C1 segment of cervical spinal cord (tissue), 14 donors: ENCODE measurements at places on chromosomes 12 and 14.

DNA sequence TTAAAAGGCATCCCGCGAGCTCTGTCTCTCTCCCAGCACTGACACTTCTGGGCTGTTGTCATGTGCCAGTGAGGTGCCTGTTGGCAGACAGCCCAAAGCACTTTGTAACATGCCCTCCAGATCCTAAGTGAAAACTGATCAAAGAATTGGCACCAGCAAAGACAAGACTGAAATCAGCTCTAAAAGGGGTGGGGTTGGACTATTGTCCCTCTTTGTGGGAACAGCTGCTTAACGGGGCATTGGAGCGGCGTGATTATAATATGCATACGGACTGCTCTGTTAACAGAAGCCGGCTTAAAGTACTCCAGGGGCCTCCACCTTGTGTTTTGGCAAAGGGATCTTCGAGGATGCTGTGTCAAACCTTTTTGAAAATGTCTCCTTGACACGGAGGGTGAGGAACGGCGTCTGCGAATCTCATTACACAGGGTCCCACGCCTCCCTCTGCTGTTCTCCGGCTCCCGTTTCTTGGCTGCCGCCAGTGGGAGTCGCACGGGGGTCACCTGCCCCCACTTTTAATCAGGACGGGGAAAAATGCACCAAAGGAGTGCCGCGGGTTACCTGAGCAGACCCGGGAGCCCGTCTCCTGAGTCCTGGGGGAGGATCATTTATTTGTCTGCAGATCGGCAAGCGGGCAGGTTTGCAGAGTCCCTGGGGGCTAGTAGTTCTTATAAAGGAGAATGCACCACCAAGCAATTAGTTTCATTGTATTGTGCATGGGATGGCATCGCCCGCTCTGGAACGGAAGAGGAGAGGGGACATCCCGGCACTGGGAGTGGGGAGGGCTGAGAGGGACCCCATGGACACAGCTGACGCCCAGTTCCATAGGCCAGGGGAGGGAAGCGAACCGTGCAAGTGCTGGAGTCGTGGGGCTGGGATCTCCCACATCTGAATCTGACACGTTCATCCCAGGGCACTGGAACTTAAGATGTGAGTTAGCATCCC lies 44.3 kb downstream of the SPRING1 start:
- no peak for DNase-seq

GRCh38 chr12:116808113-116809105 lies 70.3 kb downstream of the RNFT2 start:
- no peak for DNase-seq

DNA sequence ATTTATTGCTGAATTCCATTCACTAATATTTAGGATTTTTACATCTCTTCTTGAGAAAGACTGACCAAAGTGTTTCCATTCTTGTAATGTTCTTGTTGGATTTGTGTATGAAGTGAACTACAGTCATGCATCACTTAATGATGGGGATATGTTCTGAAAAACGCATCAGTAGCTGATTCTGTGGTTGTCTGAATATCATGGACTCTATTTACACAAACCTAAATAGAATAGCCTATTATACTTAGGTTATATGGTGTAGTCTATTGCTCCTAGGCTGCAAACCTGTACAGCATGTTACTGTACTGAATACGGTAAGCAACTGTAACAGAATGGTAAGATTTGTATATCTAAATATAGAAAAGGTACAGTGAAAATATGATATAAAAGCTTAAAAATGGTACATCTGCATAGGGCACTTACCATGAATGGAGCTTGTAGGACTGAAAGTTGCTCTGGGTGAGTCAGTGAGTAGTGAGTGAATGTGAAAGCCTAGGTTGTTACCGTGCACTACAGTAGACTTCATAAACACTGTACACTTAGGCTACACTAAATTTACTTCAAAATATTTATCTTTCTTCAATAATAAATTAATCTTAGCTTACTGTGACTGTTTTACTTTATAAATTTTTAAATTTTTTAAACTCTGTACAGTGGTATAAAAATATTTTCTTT lies 27.6 kb upstream of the P2RX4 start:
- no peak for DNase-seq

GRCh38 chr12:78226763-78227162 lies 396.1 kb downstream of the NAV3 start:
- DNase-seq: no peak

- no peak for DNase-seq
Measured at GRCh38 chr14:84068288-84068687, 1461.7 kb upstream of the FLRT2 start.

GRCh38 chr14:46139649-46140048 lies 511.9 kb downstream of the RPL10L start:
- no peak for DNase-seq

GRCh38 chr14:103428723-103429556 lies 43.7 kb downstream of the MARK3 start:
- no peak for DNase-seq

- DNase-seq: no peak
Measured at GRCh38 chr12:129127211-129127610, 273.9 kb downstream of the GLT1D1 start.

DNA sequence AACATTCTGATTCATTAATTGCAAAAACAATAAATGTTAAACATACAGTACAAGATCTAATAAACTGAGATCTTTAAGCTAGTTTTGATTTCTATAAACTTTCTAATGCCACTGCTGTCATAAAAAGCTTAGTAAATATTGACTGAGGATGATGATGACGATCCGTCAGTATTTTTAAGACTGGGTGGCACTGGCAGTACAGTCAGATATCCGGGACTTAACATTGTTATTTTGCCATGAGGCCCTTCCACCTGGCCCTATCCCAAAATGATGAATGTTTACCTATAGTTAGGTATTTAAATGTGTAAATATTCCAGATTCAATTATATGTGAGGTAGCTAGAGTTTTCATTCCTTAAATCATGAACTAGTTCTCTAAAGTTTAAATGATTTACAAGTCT lies 158.5 kb downstream of the FOXA1 start:
- no peak for DNase-seq

DNA sequence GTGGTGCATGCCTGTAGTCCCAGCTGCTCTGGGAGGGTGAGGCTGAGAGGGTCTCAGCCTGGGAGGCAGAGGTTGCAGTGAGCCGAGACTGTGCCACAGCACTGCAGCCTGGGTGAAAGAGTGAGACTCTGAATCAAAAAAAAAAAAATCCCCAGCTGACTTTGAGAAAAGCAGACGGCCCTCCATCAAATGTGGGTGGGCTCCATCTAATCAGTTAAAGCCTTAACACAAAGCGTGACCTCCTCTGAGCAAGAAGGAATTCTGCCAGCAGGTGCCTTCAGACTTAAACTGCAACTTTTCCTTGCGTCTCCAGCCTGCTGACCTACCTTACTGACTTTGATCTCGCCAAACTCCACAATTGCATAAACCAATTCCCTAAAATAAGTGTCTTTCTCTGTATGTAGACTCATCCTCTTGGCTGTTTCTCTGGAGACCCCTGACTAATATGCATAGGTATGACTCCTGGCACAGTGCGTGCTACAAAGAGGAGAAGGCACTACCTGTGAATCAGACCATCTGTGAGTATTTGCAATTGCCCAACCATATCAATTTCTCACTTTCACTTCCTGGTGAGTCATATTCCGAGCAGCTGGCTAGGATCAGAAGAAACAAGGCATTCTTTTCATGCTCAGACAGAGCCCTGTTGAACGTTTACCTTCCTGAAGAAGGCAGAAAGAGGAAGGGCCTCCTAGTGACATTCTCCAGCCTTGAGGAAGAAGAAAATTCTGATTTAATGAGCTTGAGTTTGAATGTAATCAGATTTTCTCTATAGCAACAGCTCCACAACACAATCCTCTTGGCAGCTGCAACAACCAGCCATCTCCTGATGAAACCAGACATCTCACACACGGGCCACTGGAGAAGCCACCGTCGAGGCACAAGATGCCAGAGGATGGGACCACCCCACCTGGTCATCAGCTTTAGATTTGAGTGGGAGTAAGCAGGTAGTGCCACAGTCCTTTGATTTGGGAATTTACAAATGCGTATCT lies 54.3 kb downstream of the CLMN start:
- no peak for DNase-seq

- no peak for DNase-seq
Measured at GRCh38 chr12:111440631-111441030, 34.9 kb downstream of the SH2B3 start.

DNA sequence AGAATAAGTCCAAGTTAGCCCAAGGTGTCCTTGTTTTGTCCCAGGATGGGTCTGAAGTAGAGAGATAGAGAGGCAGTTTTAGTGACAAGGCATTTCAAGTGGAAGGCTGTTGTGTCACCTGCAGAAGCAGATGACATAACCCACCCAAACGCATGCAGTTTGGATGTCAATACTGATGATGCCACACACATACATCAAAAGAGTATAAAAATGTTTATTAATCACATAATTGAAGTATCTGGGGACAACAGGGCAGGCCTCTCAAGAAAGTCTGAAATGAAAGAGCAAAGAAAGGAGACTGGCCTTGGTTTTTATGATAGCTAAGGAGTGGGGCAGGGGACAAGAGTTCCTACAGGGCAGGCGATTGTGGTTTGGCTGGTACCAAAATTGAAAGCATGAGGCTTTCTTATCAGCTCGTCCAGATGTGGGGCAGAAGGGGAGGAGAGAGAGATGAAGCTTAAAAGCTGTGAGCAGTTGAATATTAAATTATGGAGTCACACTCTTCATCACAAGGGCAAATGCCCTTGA lies 78.4 kb upstream of the TSPAN8 start:
- no peak for DNase-seq

DNA sequence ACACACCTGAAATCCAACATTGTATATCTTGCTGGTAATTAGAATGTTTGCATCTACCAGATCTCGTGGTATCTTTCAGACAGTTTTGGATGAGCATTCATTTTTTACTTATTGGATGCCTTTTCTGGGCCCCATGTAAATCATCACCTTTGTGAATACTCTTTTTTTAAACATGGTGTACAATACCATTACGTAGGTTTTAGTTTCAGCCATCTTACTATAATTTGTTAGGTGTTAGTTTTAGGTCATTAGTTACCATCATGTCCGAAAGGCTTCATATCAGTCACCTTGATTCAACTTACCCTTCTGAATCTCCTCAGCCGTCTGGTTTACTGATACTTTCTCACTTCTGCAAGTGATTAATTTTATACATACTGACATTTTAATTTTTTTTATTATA lies 5.3 kb downstream of the EIF2S1 start:
- DNase-seq: no peak

DNA sequence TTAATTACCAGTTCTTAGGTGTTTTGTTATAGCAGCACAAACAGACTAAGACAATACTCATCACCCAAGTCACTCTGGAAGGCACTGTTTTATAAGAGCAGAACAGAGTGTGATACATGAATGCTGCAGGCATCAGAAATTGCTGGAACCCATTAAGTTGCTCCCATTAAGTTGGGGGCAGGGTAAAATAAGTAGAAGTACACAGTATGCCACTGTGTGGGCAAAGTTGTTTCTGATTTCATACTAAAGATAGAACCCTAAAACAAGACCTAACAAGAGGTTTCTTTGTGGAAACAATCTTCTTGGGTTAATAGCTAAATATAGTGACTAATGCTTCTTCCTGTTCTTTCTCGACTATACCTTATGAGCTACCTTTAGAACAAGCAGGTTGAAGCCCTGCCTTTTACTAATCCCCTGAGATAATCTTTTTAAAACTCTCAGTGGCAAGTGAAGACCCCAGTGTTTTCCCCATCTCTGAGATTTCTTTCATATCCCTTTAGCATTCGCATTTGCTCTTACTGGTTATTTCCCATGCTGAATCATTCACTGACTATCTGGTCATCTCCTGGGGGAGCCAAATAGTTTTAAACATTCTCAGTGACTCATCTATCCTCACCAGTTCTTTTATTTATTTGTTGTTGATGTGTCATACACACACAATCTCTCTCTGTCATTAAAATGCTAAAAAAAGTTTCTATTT lies 52.3 kb downstream of the SOCS2 start:
- no peak for DNase-seq

DNA sequence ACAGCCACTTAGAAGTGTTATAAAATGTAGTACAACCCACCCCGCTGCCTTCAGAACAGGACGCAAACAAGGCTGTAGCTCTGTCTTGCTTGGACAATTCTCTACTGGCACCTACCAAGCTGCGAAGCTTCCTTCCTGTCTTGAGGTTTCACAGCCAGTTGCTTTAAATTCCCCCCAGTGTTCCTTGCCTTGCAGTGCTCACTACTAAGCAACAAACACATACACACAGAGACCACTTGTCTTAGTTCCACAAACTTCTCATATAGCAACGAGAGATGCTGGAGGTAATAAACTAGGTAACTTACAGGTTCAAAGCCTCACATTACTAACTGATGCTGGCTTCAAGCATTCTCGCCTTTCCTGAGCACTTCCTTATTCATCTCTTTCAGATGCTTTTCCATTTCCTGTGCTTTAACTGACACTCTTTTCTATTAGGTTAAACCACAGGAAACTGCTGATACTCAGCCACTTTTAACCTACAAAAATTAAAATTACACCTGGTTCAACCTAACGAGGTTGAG lies 91.5 kb upstream of the PTGDR start:
- DNase-seq: no peak

- peak; percentile 3 for DNase-seq
Measured at GRCh38 chr14:66508846-66509621, 1.1 kb downstream of the GPHN start.

DNA sequence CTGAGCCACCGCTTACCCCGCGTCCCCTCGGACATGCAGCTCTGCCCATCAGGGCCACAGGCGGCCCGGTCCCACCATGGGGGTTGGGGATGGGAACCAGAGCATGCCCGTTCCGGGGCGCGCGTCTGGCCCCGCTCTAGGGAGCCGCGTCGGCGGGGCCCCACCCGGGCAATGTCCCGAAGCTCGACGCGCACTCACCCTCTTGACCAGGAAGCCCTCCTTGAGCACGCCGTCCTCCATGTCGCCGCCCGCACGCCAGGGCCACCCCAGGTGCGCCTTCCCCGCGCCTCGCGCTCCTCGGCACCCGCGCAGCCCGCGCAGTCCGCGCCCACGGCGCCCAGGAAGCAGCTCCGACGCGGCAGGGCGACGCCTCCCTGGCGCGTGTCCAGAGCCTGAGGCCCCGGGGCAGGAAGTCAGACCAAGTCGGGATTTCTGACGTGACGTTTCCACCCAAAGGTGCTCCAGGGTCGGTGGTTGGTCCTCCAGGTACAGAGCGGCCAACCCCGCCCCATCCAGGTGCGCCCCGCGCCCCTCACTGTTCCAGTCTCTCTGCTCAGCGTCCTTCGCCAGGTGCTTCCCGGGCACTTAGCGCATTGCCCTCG lies at the start of gene PLEK2:
TSS of gene PLEK2 (minus strand) at position 346 of the 602 bp plus-strand sequence. CDS start at position 240, 106 bp downstream.
- DNase-seq: no peak

- DNase-seq: no peak
Measured at GRCh38 chr12:52187640-52188039, 4.2 kb downstream of the KRT80 start.

GRCh38 chr14:50040401-50040775 lies 76.0 kb downstream of the VCPKMT start:
- no peak for DNase-seq
